Common myeloid progenitor, CD34-positive (primary cell): ENCODE measurements at places on chromosomes 2 and 18.

DNA sequence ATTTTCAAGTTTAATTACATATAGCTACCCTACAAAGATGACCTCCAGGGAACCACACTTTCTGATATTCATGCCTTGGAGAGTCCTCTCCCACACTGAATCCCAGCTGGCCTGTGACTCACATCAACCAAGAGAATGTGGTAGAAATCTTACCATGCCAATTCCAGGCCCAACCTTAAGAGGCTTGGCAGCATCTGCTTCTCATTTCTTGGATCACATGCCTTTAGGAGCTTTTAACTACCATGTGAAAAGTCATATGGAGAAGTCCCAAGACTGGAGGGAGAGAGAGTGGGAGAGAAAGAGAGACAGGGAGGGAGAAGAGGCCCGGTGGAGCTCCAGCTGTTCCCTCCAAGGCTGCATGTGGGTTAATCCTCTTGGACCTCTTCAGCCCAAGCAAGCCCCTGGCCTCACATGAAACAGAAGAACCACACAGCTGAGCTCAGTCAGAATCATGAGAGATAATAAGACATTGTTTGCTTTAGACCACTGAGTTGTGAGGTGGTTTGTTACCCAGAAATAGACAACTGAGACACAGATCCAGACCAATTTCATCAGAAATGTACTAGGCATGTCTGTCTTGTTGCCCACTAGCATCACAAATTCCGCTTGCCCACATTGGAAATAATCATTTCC is 190.7 kb downstream of the MTCL1 start:
- no peaks in the 10 kb centered on the region for H3K36me3 ChIP-seq
- H3K4me1 ChIP-seq, result no peaks in the 10 kb centered on the region
- H3K27me3 ChIP-seq, result no peaks in the 10 kb centered on the region
- no peak for DNase-seq

GRCh38 chr2:10844097-10844496 is 31.5 kb upstream of the PDIA6 start:
- no peak overlapping the region for H3K4me3 ChIP-seq
- no peaks in the 10 kb centered on the region for H3K36me3 ChIP-seq
- no peak for DNase-seq
- no peaks in the 10 kb centered on the region for H3K27me3 ChIP-seq

- no peak overlapping the region for H3K4me3 ChIP-seq
- DNase-seq, result no peak
- no peaks in the 10 kb centered on the region for H3K36me3 ChIP-seq
- no peaks in the 10 kb centered on the region for H3K4me1 ChIP-seq
- H3K27me3 ChIP-seq, result no peaks in the 10 kb centered on the region
These were observed 1004.4 kb upstream of the DDX18 start for GRCh38 chr2:116810071-116810470.

GRCh38 chr18:79942211-79942610 is 9.2 kb downstream of the SLC66A2 start:
- DNase-seq, result no peak
- H3K36me3 ChIP-seq, result peaks cover 33% of the 10 kb centered on the region
- H3K4me1 ChIP-seq, result peaks cover 25% of the 10 kb centered on the region
- H3K27me3 ChIP-seq, result no peaks in the 10 kb centered on the region
- H3K4me3 ChIP-seq, result no peak overlapping the region

DNA sequence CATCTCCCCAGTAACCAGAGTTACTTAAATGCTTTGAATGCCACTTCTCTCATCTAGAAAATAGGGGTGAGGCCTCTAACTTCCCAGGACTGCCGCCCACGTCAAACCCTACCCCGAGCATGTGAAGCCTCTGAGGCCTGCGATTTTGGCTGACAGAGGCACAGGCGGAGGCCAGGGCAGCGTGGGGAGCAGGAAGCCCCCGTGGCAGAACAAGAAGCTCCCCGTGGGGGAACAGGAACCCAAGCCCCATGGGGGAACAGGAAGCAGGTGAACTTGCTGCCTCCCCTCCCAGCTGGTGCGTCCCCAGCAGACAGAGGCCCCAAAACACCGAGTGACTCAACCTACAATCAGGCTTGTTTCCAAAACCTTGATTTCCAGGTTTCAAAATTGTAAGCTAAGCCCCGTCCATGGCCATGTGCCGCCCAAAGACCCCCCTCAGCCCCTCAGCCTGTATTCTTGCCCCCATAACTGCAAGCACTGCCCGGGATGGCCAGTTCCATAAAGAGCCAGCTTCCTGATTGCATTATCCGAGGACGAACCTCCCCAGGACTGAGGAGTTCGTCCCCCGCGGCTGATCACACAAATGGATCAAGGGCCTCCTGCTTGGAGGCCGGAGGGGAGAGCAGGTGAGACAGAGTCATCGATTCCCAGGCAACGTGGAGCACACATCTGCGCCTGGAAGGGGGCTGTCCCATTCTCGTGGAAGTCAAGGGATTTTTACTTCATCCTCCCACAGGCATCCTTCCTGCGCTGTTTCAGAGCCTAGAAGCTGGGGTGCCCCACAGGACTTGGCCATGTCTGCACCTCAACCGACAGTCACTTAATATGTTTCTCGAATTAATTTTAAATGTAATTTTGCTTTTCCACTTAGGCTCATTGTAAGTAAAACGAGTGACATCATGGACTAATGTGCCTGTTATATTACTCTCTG is 36.3 kb upstream of the CTDP1 start:
- H3K27me3 ChIP-seq, result no peaks in the 10 kb centered on the region
- H3K36me3 ChIP-seq, result no peaks in the 10 kb centered on the region
- no peak overlapping the region for H3K4me3 ChIP-seq
- peak; percentile 86 for DNase-seq
- H3K4me1 ChIP-seq, result peaks cover 22% of the 10 kb centered on the region
- no peak overlapping the region for H3K27ac ChIP-seq

DNA sequence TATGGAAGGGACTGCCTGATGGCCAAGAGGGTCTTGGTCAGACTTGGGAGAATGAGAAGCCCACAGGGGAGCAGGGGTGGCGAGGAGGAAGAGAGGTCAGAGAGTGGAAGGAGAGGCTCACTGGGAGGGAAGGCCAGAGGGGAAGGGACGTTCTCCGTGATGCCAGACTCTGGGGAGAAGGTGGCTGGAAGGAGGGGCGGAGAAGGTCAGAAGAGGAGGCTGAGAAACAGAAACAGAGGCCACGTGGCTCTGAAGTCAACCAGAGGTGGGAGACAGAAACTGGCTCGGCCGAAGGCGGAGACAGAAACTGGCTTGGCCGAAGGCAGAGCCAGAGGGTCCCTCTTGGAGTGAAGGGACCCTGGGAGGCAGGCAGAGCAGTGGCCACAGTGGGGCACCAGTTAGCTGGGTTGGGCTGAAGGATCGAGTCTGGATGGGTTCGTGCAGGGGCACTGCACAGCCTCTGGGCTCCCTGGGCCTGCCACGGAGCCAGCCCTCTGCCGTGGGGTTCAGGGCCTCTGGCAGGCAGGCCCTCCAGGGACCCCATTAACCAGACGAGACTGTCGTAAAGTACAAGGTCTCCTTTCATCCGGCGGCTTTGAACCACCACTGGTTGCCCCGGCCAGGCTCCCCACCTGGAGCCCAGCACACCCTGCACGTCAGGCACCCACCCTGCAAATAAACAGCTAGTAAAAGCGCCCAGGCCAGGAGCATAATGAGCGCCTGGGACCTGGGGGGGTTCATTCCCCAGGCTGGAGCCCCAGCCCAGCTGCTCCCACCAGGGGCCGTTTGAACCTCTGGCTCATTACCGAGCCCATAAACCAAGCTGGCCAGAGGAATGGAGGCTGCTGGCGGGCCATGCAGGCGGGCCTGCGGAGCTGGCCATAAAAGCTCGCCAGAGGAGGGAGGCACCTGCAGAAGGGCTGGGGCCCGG is 218.8 kb downstream of the DYSF start:
- no peaks in the 10 kb centered on the region for H3K36me3 ChIP-seq
- no peaks in the 10 kb centered on the region for H3K4me1 ChIP-seq
- H3K27me3 ChIP-seq, result no peaks in the 10 kb centered on the region
- DNase-seq, result no peak

DNA sequence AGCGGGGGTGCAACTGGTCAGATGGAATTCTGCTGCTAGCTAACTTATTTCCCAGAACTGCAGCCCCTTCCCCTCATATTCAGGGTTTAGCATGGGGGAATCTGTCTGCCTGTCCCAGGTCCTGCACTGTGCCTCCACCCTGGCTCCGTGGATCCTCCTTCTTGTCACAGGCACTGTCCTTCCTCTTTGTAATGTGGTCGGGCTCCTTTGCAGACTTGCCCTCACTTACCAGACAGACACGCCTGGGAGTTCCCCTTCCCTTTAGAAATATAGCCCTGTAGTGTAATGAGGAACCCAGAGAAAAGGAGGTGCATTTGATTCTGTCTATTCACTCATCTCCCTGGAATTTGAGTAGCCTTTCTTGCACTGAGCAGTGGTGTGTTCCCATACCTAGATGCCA is 108.7 kb downstream of the TRIM43 start:
- no peak overlapping the region for H3K27ac ChIP-seq
- no peak overlapping the region for H3K4me3 ChIP-seq
- H3K36me3 ChIP-seq, result no peaks in the 10 kb centered on the region
- DNase-seq, result peak; percentile 83
- H3K4me1 ChIP-seq, result peaks cover 3% of the 10 kb centered on the region
- peaks cover 9% of the 10 kb centered on the region for H3K27me3 ChIP-seq

- H3K4me3 ChIP-seq, result no peak overlapping the region
- H3K27ac ChIP-seq, result no peak overlapping the region
- H3K4me1 ChIP-seq, result no peaks in the 10 kb centered on the region
- no peaks in the 10 kb centered on the region for H3K36me3 ChIP-seq
- no peaks in the 10 kb centered on the region for H3K27me3 ChIP-seq
- DNase-seq, result no peak
These were observed 771.7 kb downstream of the CPS1 start for GRCh38 chr2:211328126-211328525.

GRCh38 chr2:49687918-49688317 is 533.6 kb upstream of the FSHR start:
- H3K36me3 ChIP-seq, result no peaks in the 10 kb centered on the region
- no peaks in the 10 kb centered on the region for H3K27me3 ChIP-seq
- peak; percentile 35 for DNase-seq
- H3K4me3 ChIP-seq, result no peak overlapping the region
- H3K4me1 ChIP-seq, result no peaks in the 10 kb centered on the region
- no peak overlapping the region for H3K27ac ChIP-seq

DNA sequence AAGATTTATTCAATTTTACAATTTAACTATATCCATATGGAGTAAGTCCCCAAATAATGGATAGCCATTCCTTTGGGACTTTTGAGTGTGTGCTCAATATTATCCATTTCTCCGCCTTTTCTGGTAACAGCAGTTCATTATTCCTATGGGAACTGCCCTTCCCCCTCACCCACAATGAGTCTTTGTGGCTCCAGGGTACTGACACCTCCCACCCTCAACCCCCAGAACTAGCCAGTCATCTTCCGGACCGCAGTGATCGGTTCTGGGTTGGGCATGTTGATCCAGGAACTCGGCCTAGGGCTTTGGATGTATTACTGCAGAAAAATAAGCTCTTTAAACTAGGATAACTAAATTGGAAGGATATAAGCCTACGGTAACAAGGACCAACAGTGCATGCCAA is 45.4 kb upstream of the CCDC150 start:
- no peak overlapping the region for H3K4me3 ChIP-seq
- no peaks in the 10 kb centered on the region for H3K36me3 ChIP-seq
- H3K4me1 ChIP-seq, result peaks cover 12% of the 10 kb centered on the region
- no peak overlapping the region for H3K27ac ChIP-seq
- DNase-seq, result no peak

DNA sequence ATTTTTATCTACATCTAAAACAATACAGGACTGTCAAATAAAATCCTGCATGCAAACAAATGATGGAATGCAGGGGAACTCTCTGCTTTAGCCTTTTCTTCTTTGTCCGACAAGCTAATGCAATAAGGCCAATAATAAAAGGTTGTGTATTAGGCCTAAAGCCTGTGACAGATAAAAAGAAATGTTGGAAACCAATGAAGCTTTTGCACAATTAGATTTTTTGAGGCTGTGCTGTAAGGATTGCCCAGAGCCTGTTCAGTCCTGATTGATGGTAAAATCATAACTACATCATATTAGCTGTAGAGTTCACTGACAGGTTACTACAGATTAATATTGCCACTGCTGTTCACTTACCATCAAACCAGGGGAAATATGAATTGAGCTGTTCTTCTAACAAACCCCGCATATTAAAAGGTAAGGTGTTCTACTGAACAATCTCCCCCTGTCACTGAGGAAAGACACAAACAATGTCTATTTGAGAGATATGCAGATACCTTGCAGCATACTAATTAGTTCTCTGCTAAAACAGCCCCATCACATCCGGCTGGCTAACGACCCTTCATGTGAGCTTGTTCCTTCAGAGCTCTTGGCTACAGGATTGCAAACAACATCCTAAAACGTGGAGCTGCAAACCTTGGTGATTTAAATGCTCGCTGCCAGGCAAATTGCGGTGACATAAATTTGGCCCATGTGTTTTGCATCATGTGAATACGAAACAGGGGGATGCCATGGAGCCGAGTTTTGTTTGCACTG is 305.4 kb downstream of the MTX2 start:
- H3K27ac ChIP-seq, result no peak overlapping the region
- H3K36me3 ChIP-seq, result no peaks in the 10 kb centered on the region
- peaks cover 6% of the 10 kb centered on the region for H3K4me1 ChIP-seq
- no peak for DNase-seq
- H3K27me3 ChIP-seq, result peaks cover 3% of the 10 kb centered on the region

- H3K4me3 ChIP-seq, result no peak overlapping the region
- H3K27ac ChIP-seq, result peak overlapping the region; percentile 6
- H3K4me1 ChIP-seq, result peaks cover 40% of the 10 kb centered on the region
- DNase-seq, result no peak
- no peaks in the 10 kb centered on the region for H3K27me3 ChIP-seq
These were observed 12.3 kb downstream of the B3GNT2 start for GRCh38 chr2:62208074-62208757.

DNA sequence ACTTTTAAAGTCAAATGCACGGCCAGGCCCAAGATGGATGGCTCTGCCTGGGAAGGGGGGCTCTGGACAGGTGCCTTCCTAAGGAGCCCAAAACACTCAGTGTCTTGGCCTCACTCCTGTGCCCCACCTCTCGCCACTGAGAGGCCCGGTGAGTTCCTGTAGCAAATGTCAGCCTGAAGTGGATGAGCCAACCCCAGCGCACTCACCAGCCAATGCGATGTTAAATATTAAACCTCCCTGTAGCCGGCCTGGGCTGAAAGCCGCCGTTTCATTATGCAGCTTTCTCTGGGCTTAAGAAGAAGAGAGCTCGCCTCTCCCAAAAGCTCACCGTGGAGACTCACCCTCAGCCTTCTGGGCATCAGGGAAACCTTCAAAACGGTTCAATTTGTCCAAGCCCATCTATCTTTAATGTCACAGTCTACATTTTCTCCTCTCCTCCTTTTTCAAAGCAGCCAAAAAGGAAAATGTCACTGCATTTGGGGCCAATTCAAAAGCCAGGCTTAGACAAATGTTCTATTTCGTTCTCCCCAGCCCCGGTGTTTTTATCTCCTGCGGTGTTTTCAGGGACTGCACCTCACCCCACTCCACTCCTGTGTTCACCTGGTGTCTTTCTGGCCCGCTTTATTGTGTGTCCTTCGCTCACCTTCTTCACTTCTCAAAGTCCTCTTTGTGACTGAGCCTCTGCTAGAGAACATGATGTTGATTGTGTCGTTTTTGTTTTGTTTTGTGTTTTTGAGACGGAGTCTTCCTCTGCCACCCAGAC is 124.0 kb downstream of the NRP2 start:
- H3K27ac ChIP-seq, result no peak overlapping the region
- no peak overlapping the region for H3K4me3 ChIP-seq
- no peaks in the 10 kb centered on the region for H3K36me3 ChIP-seq
- H3K4me1 ChIP-seq, result peaks cover 11% of the 10 kb centered on the region
